ENCODE measurements at places on chromosomes 1 and 21.

- no peak for DNase-seq
These were observed 2.1 kb upstream of the HCRTR1 start for GRCh38 chr1:31615414-31615813.

- DNase-seq: no peak
These were observed 80.6 kb downstream of the ERG start for GRCh38 chr21:38417726-38418125.

DNA sequence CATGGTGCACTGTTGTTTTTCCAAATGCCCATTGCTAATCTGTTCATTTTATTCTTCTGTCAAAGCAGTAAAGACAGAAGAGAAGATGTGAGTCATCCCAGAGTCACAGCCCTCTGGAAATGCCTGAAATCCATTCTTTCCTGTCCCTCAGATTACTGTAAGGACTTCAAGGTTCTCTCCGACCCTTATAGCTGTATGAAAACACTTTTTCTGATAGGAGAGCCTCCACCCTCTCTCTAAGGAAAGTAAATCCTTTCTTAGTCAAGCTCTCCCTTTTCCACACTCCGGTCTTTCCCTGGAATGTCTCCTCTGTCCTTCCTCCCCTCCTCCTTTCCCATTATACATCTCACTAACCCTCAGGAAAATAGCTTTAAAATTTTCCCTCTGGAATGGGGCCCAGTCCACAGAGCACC is 3.5 kb upstream of the PRDX6 start:
- no peak for DNase-seq

GRCh38 chr1:109793486-109794318 is 30.0 kb upstream of the EPS8L3 start:
- no peak for DNase-seq

GRCh38 chr1:48526008-48526710 is 54.2 kb upstream of the SPATA6 start:
- DNase-seq: no peak
